ENCODE measurements at places on chromosomes 7 and 10.

DNA sequence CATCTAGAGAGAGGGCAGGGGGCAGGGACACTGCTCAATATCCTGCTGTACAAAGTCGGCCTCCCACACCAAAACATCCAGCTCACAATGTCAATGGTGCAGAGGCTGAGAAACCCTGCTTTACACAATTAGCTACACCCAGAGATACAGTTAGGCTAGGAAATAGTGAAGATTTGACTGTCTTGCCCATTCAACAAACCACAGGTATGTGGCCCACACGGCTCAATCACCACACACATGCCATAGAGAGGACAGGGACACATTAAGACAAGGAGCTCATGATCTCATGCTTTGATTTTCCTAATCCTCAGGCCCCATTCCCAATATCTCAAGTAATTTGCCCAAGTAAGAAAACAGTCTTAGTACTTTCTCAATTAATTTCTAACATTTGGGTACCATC lies 110.4 kb downstream of the OSBPL3 start:
- DNase-seq, result no peak

DNA sequence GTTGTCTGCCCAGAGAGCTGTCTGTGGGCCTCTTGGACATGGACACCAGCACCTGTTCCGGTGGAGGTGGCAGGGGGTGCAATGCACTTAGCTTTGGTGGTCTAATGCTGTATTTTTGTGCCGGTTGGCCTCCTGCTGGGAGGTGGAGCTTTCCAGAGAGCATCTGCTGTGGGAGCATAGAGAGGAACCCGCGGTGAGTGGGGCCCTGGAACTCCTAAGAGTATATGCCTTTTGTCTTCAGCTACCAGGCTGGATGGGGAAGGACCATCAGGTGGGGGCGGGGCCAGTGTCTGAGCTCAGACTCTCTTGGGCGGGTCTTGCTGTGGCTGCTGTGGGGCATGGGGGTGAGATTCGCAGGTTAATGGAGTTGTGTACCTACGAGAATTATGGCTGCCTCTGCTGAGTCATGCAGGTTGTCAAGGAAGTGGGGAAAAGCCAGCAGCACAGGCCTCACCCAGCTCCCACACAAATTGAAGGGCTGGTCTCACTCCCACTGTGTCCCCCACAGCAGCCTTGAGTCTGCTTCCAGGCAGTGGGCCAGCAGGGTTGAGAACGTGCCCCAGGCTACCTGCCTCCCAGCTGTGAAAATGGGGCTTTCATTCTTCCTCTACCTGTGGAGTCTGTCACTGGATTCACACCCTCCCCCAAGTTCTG lies 29.0 kb downstream of the JAKMIP3 start:
- no peak for DNase-seq

DNA sequence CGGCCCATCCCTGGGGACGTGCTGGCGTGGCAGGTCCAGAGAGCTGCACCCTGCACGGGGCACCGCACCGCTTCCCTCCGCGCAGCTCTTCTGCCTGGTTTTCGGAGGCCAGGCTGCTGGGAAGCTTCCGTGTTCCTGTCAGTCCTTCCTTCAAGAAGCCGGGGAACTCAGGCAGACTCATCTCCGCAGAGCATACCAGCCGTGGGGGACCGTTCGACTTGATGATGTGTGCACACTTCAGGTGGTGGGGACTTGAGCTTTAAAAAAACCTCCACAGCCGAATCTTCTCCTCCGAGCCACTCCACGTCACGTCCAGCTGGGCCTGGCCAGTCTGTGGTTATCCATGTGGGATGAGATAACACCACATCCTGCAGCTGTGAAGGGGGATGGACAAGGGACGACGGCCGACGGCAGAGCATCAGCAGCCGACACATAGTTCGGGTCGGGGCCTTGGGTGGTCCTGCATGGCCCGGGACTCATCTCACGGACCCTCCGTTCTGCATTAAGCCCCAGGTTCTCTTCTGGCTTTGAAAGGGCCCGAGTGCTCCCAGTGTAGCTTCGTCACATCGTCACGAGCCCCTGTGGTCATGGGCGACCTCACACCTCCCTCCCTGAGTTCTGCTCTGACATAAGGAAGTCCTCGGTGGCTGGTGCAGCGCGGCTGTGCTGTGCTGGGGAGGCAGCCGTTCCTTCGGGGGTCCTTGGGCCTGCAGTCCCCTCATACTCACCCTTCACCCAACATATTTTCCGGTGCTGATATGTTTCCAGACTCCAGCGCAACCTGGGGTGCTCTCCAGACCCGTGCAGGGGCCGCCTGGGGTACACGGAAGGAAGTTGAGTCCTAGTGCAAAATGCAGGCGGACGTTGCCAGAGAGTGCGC lies 4.5 kb upstream of the BHLHA15 start:
- no peak for DNase-seq

GRCh38 chr10:92222603-92223262 lies 68.1 kb downstream of the CPEB3 start:
- DNase-seq, result no peak

DNA sequence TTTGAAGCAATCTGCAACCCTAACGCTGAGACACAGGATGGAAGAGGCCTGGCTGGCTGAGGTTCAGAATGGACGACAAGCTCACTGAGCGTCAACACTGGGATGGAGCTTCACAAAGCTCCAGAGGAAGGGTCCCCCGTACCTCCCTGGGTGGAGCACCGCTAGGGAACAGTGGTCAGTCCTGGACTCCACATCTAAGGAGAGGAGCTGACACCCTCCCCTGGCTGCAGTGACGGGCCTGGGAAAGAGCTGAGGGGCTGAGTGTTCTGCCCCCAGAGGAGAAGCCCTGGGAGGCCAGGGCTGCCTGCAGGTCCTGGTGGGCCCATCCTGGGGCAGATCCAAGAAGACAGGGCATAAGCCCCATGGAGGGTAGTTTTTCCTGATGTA lies 146.2 kb downstream of the ARHGAP22 start:
- DNase-seq, result no peak

GRCh38 chr10:131875501-131875900 lies 25.3 kb upstream of the PPP2R2D start:
- no peak for DNase-seq

DNA sequence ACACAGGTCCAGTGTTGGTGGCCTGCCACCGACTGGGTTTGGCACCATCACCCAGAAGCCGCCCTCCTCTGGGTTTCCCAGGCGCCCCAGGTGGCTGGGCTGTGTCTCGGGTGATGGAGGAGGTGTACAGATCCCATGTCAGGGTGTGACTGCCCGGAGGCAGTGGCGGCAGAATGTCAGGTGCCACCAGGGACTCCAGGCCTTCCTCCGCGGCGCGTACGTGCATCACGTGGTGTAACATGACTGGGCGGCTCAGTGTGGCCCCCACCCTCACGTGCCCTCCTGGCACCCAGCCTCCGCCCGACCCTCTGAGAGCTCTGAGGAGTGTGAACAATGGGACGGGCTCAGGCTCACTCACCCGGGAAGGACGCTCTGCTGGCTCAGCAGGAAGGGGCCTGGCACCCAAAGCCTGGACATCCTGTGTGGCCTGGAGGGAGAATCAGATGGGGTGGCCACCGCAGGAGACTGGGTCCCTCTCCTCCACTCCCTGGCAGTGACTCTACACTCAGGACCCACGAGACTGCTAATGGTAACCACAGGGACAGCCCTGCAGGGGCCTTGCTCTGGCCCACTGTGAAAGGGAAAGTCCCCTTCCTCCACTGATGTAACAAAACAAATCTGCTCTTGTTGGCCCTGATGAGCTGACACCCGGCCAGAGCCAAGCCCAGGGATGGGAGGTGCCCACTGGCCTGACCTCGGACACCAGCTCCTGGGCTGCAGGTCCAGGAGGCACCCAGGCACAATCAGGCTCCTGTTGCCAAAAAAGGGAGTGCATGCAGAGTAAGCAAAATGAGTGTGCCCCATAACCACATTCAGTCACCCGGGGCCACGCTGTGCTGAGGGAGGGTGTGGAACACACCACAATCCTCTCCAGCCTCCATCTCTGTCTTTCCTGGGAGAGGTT lies 164.8 kb downstream of the PRKAG2 start:
- DNase-seq, result no peak

DNA sequence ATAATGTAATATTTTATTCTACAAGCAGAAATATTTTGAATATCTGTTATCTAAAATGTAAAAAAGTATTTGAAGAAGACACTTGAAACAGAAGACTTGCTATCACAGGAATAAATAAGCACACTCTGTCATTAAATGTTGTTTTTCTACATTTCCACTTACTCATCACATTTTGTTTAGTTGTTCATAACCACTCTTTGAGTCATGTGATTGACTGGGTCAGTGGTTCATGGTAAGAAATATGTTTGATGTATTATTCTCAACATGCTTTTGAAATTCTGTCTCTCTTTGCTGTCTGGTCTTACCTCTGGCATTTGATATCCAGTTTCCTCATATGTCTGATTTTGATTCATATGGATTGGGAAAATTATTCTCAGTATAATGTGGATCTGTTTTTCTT lies 171.8 kb downstream of the SUGCT start:
- no peak for DNase-seq

DNA sequence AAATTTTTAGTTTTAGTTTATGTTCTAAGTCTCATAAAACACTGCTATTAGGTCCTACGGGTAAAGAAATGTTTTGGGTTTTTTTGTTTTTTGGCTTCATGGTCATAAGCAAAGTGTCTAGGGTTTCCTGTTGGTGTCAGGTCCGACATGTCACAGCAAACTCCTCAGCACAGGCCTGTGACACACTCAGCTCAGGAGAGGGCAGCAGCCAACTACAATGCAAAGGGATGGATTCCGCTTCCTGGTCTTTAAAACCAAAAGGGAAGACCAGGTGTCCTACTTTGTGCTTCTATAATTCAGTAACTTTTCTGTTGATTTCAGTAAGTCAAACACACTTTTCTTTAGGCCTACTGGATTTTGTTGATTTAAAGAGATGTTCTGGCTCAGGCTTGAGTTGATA lies 83.8 kb upstream of the MACROH2A2 start:
- DNase-seq, result no peak

GRCh38 chr10:83934641-83935338 lies 204.5 kb upstream of the GHITM start:
- no peak for DNase-seq

GRCh38 chr7:64562256-64562625 lies 630 bp downstream of the ZNF680 start:
- DNase-seq, result no peak

DNA sequence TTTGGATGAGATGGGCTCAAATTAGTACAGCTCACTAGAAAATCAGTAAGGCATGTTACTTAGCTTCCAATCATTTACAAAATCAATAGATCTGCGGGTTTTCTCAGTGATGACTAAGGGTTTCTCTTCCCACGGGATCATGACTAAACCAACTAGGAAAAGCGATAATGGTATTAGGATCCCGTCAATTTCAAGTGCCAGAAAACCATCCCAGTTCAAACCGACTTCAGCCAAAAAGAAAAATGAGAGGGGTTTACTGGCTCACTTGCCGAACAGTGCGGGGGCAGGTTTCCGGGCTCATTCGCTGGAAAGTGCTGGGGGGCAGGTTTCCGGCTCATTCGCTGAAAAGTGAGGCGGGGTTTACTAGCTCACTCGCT lies 62.1 kb upstream of the LYZL2 start:
- DNase-seq, result no peak

- no peak for DNase-seq
These were observed 46.2 kb downstream of the SEM1 start for GRCh38 chr7:96663457-96663856.

- no peak for DNase-seq
These were observed 70.0 kb downstream of the AMPH start for GRCh38 chr7:38561166-38561565.

- DNase-seq, result no peak
These were observed 6.2 kb upstream of the FOXK1 start for GRCh38 chr7:4675771-4676367.

- no peak for DNase-seq
These were observed 260.6 kb downstream of the RNLS start for GRCh38 chr10:88322324-88323063.

- DNase-seq, result no peak
These were observed 535.2 kb downstream of the GRID1 start for GRCh38 chr10:85831422-85831821.

DNA sequence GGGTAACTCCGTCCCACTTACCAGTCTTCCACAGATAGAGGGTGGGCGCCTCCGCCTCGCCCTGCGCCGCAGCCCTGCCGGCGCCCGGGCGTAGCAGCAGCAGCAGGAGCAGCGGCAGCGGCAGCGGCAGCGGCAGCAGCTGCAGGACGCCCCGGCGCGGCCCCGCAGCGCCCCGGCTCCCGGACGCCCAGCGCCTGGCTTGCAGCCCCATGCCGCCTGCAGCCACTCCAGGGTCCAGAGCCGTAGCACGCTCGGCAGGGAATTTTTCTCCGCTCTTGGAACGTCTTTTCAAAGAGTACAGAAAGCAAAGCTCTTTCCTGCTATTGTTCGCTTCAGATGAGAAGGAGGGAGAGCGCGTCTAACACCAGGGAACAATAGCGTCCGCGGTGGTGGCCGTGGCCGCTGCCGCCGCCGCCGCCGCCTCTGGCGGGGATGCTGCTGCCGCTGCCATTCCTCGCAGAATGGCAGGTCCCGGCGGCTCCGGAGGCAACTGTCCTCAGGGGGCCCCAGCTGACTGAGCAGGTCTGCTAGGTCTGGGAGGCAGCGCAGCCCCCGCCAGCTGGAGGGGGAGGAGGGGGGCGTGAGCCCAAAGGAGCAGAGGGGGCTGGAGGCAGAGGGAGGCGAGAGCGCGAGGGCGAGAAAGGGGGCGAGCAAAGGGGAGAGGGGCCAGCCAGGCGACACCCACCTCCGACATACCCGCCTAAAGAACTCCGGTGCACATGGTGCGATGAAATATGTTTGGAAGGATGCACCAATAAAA lies at the start of gene THSD7A:
TSS of gene THSD7A (minus strand) at position 463 of the 760 bp plus-strand sequence. CDS start at position 211, 252 bp downstream.
- no peak for DNase-seq

DNA sequence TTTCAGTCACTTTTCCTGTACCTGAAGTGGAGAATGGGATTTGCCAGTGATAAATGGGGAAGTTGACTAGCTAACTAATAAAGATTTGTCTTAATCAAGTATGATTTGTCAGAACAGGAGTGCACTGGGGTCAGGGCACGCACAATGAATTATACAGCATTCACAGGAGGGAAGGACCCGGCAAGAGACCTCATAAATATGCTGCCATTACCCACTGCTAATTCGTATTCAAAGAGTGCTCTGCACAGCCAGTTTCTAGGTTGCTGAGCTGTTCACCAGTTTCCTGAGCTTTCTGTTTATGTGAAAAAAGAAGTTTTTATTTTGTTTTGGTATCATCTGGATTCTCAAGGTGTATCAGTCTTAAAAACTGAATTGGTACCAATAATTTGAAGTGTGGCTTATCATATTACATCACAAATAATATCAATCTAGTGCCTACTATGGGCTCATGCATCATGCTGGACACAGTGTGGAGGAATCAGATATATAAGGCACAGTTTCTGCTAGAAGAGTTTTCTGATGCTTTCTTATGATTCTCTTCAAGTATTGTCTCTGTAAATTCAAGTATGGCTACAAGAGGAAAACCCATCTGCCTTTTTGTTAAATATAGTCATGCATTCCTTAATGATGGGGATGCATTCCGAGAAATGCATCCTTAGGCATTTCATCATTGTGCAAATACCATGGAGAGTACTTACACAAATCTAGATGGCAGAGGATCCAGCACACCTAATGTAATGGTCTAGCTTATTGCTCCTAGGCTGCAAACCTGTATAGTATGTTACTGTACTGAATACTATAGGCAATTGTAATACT lies 202.2 kb downstream of the VTI1A start:
- DNase-seq, result no peak

DNA sequence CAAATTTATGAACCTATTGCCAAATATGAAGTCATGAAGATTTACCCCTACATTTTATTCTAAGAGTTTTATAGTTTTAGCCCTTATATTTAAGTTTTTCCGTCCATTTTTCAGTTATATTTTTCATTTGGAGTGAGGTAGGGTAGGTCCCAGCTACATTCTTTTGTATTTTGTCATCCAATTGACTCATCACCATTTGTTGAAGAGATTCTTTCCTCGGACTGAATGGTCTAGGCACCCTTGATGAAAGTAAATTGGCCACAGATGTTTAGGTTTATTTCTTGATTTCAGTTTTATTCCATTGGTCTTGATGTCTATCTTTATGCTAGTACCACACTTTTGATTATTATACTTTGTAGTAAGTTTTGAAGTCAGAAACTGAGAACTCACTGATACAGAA lies 22.7 kb downstream of the CYP2C19 start:
- DNase-seq, result no peak
